NCI-H1105 (cell line): ENCODE measurements at places on chromosomes 7 and 10.

DNA sequence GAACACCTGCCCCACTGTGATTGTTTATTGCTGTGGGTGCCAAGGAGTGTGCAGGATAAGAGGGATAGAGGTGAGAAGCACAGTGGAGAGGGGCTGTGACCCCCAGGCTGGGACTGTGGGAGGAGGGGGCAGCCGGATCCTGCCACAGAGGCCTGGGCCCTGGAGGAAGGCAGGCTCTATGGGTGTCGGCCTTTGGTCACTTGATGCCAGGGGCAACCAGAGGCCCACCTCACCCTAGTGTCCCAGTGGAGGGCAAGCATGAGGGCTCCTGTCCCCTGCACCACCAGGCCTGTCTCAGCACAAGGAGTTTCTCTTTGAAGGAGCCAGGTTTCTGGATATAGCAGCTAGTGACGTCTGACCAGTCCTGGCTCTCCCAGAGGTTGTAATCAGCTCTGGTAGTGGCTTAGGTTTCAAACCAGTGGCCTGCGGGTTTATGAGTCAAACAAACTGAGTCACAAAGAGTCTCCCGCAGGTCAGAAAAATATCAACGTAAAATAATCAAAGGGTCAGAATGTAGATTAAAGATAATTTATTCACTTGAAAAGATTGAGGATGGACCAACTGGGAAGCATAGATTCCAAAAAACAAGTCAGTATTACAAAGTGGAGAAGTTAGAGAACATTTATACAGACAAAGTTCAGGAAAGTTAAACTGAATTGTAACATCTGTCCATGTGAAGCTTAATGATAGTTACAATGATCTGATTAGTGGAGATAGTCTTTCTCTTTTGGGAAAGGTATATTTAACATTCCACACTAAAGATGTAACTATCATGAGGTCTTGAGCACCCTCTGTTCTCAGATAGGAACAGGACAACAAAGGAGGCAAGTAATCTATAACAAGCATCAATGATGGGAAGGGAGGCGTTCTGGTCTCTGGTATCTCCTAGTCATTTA is 37.2 kb upstream of the ZNF488 start:
- DNase-seq = no peak

- no peak for DNase-seq
These were observed 148.4 kb downstream of the NXPH1 start for GRCh38 chr7:8581842-8582241.

DNA sequence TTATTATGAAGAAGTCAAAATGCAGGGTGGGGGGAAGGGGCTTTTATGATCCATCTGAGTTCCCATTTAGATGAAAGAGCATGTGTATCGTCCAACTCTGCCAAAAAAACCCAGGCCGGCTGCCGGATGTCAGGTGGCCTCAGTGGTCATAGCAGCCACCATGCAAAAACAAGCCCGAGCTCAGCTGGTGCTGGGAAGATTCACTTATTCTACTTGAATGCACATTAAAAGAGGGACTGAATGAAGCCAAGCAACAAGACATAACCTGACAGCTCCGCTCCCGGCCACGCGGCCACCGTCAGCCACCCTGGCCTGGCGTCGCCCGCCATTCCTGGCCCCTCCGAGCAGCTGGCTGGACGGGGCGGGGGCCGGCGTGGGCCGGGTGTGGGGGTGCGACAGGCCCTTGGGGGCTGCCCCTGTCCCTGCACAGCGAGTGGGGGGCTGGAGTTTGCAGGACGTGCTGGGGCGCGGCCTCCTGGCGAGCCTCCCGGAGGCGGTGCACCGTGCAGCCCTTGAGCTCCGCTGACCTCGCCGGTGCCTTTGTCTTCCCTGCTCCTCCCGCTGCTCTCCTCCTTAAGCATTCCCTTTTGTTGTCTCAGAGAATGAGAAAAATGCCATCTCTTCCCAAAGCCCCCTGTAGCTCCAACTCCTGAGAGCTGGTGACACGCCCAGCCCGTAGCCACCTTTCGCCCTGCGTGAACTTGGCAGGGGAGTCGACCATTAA is 67.8 kb downstream of the EBF3 start:
- no peak for DNase-seq

- no peak for DNase-seq
These were observed 13.4 kb downstream of the CTBP2 start for GRCh38 chr10:125146791-125147579.

GRCh38 chr10:109894516-109894915 is 28.8 kb downstream of the XPNPEP1 start:
- DNase-seq = peak; percentile 13

DNA sequence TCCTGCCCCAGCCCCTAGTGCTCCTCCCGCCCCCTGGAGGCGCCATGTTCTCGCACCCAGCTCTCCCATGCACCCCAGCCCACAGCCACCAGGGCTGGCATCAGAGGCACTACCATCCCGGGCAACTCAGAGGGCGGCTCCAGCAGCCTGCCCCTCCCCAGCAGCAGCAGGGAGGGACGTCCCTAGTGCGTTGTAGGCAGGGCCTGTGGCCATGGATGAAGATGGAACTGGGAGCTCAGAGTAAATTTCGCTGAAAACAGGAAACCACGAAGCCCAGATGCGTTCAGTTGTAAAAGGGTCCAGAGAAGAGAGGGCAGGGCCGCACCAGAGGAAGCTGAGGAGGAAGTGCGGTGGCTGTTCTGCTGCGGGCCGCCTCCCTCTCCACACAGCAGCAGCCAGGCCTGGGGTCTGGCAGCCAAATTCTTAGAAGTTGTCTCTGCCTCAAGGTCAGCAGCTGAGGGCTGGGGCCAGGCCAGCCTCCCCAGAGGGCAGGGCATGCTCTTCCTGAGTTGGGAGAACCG is 24.6 kb downstream of the VSIR start:
- DNase-seq = no peak

GRCh38 chr7:113394856-113395255 is 276.5 kb upstream of the SMIM30 start:
- DNase-seq = no peak

- no peak for DNase-seq
These were observed 501.5 kb downstream of the LRMDA start for GRCh38 chr10:75932921-75933320.

GRCh38 chr10:43926875-43927406 is 278.3 kb upstream of the ZNF32 start:
- no peak for DNase-seq

DNA sequence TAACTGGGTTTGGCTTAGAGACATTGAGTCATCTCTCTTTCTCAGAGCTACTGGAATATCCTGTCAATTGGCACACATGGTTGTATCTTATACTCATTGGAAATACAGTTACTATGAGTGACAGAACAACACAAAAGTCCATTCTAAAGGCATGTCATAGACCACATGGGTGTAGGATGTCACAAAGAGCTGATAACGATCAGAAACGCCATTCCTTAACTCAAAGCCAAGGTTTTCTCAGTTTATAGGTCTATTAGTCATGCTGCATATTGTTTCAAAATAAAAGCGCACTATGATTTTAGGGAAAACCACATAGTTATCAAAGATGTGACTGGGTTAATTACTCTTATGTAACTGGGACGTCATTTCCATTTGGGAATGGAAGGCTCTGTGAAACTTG is 147.2 kb upstream of the FAM171A1 start:
- no peak for DNase-seq

DNA sequence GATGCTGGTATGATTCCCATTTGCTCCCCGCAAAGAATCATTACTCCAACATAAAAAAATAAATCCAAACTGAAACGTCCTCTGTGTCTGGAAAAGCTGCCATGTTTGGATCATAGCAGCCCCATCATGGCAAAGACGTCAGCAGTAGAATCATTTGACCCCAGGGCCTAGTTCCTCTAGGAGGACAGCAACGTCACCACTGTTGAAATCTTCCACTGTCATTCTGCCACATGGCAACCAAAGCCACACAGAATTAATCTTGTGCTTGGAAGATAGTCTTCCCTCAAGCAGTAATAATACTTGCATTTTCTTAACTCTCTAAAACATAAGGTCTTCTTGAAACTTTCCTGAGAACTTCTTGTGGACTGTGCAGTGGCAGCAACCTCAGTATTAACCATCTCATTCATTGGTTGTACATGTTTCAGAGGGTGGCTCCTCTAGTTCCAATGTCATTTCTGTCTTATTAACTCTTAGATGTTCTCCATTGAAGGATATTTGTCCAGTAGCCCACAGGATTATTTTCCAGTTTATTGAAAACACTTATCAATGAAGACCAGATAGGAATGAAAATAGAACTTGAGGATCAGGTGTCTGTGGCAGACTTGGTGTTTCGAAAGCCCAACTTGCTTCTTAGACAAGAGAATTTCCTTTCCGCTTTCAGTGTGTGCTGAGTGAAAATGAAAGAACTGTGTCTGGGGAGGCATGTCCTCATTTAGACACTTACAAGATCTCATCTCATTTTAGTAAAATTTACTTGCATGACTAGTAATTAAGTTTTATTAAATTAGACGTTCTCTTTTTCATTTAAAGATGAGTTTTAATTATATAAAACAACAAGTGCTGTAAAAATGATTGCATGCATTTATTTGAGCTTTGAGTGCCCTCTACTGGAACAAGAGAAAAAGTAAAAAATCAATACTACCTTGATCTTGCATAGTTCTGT is 28.9 kb upstream of the INHBA start:
- no peak for DNase-seq

DNA sequence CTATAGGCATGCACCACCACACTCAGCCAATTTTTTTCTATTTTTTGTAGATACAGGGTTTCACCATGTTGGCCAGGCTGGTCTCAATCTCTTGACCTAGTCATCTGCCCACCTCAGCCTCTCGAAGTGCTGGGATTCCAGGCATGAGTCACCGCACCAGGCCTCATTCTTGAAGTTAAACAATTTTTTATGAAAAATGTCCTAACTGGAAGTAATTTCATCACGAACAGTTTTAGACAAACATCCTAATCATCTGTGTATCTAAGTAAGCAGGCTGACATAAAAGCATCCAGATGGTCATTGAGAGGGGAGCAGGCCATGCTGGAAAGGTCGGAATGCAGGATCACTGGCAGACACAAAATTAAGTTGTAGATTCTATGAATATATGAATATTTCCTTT is 269.1 kb downstream of the ZMYND11 start:
- DNase-seq = no peak

- DNase-seq = no peak
These were observed 4.2 kb downstream of the KBTBD2 start for GRCh38 chr7:32887395-32887794.

- no peak for DNase-seq
These were observed 6.8 kb downstream of the PTPN12 start for GRCh38 chr7:77543910-77544309.

DNA sequence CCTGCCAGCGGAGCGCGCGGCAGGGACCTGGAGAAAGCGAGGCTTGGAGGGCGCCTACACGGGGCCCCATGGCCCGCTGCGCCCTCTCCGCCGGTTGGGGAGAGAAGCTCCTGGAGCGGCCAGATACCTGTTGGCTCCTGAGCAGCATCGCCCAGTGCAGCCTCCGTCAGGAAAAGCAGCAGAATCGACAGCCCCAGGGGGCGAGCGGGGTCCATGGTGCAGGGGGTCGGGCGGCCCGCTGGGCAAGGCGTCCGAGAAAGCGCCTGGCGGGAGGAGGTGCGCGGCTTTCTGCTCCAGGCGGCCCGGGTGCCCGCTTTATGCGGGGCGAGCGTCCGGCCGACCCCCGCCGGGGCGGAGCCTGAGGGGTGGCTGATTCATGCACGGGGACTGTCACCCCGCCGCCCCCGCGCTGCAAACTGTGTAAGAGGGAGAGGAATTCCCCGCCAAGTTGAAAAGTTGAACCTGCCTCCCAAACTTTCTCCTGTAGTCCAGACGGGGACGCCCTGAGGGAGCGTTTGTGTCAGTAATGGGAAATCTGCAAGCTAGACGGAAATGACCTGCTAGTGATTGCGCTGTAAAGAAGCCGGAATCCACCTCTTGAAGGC is at the start of gene TFPI2:
Gene TFPI2 (minus strand): TSS at position 290 of the 605 bp plus-strand sequence. CDS start 75 bp downstream, at position 215.
- no peak for DNase-seq

DNA sequence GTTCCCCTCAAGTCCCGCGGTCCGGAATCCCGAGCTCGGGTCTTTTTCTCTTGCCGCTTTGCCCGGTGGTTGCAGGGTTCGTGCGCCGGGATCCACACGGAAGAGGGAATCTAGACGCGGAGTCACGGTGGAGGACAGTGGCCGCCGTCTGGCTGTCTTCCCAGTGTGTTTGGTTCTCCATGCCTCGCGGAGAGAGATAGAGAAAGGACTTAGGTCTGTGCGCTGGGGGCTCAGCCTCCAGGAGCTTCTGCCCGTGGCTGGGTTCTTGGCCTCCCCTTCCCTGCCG is 1.6 kb downstream of the FFAR4 start:
- DNase-seq = no peak

GRCh38 chr10:43256531-43257346 is 10.1 kb downstream of the RASGEF1A start:
- no peak for DNase-seq

GRCh38 chr10:121002586-121003205 is 151.5 kb downstream of the WDR11 start:
- DNase-seq = no peak

DNA sequence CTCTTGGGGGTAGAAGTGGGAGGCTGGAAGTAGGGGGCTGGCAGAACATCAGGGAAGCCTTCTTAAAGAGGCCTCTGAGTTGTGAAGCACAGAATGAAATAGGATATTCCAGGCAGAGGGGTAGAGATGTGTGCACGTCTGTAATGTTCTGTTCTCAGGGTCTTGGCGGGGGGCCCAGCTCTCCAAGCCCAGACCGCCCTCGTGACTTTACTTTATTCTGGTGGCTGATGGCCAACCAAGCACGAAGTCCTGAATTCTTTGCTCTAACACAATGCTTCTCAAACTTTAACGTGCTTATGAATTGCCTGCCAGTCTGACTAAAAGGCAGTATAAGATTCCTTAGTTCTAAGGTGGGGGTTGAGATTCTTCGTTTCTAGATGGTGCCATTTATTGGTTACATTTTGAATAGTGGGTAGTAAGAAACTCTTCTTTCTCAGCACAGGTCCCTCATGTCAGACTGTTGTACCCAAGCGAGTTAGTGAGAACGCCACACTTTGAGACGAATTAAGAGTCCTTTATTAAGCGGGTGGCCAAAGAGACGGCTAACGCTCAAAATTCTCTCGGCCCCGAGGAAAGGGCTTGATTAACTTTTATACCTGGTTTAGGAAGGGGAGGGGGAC is 8.2 kb downstream of the PRXL2A start:
- DNase-seq = no peak

- no peak for DNase-seq
These were observed 83.4 kb upstream of the TMEM248 start for GRCh38 chr7:66837661-66838060.

DNA sequence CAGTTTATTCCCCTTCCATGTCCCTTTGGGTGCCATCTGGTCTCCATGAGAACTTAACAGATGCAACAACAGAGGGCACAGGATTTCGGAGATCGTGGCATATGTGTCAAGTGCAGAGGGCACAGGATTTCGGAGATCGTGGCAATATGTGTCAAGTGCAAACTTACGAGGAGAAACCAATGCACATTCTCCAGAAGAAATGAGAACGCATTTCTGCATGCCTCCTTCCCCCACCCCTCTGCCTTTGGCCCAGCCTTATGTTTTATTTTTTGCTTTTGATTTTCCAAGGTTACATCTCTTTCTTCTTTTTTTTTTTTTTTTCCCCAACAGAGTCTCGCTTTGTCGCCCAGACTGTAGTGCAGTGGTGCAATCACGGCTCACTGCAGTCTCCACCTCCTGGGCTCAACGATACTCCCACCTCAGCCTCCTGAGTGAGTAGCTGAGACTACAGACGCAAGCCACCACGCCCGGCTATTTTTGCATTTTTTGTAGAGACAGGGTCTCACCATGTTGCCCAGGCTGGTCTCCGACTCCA is 586 bp upstream of the ANKRD26 start:
- no peak for DNase-seq
